Thymus (tissue), 14 donors: ENCODE measurements at places on chromosomes 7 and 10. TPM values are rescaled to one million over a fixed set of nuclear protein-coding genes. Genes with fewer than 3 reads are reported as not detected.

- no peak for DNase-seq
Observed at GRCh38 chr10:5528989-5529701, 4.4 kb downstream of the CALML3 start.

DNA sequence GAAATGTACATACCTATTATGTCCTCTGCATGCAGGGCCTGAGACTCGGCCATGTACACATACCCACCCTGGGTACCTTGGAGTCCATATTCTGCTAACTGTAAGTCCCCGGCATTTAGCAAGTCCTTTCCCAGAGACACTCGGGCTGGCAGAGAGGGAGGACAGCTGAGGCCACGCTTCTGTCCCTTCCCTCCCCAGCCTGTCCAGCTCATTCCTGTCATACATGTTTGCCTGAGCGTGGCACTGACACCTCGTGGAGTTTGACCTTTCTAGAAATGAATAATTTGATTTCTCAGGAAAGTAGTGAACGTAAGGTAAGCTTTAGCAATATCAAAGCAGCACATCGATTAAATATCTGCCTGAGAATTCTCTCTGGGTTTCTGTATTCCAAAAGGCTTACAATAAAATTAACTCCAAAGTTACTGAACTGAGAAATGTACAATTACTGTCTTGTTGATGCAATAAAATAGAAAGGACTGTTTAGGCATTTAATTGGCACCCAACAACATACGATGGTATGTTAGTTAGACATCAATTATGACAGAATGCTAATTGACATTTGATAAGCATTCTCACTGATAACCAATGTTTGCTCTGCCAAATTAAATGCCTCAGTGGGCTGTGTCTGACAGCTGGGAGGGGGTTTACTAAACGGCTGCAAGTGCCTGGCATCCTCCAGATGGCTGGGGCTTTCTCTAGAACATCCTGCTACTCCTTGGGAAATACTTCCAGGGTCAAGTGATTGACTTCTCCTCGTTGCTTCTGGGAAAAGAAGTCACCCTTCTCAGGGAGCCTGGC is 221.2 kb downstream of the CCSER2 start:
- DNase-seq = no peak

DNA sequence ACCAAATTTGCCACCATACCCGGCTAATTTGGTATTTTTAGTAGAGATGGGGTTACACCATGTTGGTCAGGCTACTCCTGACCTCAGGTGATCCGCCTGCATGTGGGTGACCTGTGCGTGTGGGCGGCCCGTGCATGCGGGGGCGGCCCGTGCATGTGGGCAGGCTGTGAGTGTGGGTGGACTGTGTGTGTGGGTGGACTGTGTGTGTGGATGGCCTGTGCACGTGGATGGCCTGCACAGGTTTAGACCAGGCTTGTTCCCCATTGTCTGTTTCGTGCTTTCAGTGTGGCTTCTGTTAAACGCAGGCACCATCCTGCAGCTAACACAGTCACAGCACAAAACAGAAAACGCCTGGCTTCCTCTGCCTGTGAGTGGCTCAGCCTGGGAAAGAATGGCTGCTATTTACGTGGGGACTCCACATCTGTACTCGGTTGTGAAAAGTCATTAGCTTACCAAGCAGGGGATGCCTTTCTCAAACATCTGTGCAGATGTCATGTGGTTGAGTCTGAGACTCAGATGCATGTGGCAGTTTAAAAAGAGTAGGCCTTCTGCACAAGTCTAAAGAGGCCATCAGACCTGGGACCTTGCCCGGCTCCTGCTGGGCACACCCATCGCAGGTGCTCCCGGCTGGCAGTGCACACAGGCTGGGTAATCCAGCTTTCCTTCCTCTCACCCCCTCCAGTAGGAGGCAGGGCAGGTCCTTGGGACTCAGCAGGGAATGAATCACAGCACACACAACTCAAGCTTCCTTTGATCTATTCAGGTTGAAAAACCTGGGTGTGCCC is 91.6 kb downstream of the COBL start:
- no peak for DNase-seq

Gene TRDMT1
- 11.4 TPM for total RNA-seq

DNA sequence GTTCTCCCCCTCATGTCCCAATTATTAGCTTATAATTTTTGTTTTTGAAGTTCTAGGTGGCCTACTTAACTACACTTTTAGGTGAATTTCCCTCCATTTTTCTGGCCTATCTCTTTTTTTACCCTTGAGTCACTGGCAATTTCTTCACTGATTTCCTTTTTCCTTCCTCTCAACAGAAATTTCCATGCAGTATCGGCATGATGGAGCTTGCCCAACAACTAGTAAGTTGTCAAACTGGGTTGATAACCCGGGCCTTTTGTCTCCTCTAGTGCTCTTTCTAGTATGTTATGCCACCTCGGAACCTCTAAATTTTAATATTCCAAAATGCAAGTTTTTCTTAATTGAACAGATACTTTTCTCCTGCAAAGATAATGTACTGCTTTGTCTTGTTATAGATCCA is 147.1 kb downstream of the MLLT10 start:
- no peak for DNase-seq
